EH (cell line): ENCODE measurements at places on chromosomes 5 and 9.

- DNase-seq, result peak; percentile 38
Observed at GRCh38 chr9:2291980-2292704, 277.0 kb downstream of the SMARCA2 start.

- no peak for DNase-seq
Observed at GRCh38 chr5:8576178-8576577, 707.2 kb downstream of the MTRR start.

GRCh38 chr5:151005187-151005949 lies 15.0 kb upstream of the GPX3 start:
- DNase-seq, result peak; percentile 12

DNA sequence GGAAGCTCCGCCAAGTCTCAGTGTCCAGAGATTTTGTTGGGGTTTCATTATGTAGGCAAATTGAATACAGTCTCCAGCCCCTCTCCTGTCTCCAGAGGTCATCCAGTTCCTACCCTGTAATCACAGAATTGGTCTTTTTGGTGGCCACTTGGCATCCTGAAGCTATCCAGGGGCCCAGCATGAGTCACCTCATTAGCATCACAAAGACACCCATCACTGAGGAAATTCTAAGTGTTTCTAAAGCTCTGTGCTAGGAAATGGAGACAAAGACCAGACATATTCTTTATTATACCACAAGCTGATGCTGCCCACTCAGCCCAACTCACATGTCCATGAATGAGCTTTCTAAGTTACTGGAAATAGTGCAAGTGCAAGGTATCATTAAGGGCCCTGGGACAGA lies 229.9 kb downstream of the DOCK8 start:
- no peak for DNase-seq

- DNase-seq, result no peak
Observed at GRCh38 chr5:51983161-51983560, 599.9 kb downstream of the ISL1 start.

GRCh38 chr9:6230037-6230780 lies 14.6 kb downstream of the IL33 start:
- DNase-seq, result peak; percentile 5

GRCh38 chr5:23466401-23466912 lies 41.0 kb upstream of the PRDM9 start:
- DNase-seq, result no peak

DNA sequence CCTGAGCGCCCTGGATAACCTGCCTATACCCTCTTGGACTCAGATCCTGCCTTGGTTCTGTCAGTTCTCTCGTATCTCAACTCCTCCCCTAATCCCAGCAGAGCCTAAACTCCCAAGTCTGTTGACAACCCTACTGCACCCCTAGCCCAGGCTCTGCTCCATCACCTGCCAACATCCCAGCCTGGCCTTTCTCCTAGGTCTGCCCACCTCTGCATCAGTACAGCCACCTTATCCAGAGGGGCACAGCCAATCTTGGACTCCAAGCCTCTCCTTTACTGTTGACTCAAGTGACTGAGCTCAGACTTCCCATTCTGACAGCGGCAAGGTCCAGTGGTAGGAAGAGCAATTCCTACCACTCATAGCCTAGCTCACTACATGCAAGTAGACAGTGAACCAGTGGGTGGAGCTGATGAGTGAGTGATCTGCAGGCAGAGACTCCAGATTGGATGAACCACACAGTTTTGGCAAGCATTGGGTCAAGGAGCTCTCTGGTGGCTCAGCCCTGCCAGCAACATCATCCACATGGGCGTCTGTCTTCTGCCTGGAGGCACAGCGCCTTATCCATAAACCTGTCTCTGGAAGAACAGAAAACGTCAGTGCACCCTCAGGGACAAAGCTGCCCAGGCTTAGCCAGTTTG lies 26.5 kb downstream of the TRMO start:
- DNase-seq, result peak; percentile 59

- DNase-seq, result no peak
Observed at GRCh38 chr5:5424736-5425135, 2.3 kb downstream of the ICE1 start.

- DNase-seq, result no peak
Observed at GRCh38 chr5:149658299-149658698, 71.8 kb upstream of the PPARGC1B start.

GRCh38 chr5:68950125-68950524 lies 143.7 kb upstream of the SLC30A5 start:
- no peak for DNase-seq

- no peak for DNase-seq
Observed at GRCh38 chr5:53436480-53437191, 43.8 kb upstream of the FST start.

- no peak for DNase-seq
Observed at GRCh38 chr5:1020452-1020961, 11.9 kb downstream of the NKD2 start.

GRCh38 chr9:136246849-136247550 lies 1.4 kb upstream of the QSOX2 start:
- no peak for DNase-seq

- DNase-seq, result peak; percentile 14
Observed at GRCh38 chr9:133188006-133188842, 20.8 kb downstream of the OBP2B start.

DNA sequence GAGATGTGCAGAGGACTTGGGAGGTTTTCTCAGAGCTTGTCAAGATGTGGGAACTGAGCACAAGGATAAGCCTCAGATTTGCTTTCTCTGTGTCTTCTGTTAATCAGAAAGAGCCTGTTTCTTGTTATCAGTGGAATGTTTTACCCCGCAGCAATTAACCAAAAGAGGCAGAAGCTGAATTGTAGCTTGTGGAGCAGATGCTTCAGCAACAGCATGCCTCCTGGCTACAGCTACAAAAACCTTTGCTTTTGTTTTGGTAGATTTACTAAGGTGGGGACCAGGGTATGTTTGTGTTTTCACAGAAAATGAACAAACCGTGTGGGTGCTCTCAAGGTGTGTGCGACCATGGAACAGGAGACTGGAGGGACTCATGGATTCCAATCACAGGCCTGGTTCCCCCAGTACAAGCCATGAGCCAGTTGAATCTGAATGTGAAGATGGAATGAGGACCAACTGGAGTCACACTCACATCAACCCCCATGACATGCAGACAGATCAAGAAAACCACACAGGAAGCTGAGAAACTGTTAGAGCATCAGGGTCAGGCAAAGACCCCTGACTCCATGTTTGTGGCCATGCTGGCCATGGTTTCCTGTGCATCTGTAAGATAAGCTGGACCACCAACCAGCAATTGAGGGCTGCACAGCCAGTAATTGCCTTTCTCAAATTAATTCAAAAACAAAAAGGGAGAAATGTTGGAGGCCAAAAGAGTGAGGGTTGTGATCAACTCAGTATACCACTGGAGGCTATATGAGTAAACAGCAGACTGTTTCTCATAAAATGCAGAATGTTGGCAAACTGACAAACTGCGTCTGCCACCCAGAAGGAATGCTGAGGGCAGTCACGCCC lies 6.9 kb downstream of the UGT3A2 start:
- peak; percentile 74 for DNase-seq

- no peak for DNase-seq
Observed at GRCh38 chr5:171175746-171176145, 133.3 kb upstream of the TLX3 start.

GRCh38 chr5:157971571-157972216 lies 112.7 kb upstream of the CLINT1 start:
- no peak for DNase-seq

- no peak for DNase-seq
Observed at GRCh38 chr9:28287455-28287854, 714.2 kb upstream of the C9orf72 start.
